ENCODE measurements at places on chromosomes 16 and 17.

- no peak for DNase-seq
Measured at GRCh38 chr16:27498031-27498825, 51.5 kb downstream of the GTF3C1 start.

DNA sequence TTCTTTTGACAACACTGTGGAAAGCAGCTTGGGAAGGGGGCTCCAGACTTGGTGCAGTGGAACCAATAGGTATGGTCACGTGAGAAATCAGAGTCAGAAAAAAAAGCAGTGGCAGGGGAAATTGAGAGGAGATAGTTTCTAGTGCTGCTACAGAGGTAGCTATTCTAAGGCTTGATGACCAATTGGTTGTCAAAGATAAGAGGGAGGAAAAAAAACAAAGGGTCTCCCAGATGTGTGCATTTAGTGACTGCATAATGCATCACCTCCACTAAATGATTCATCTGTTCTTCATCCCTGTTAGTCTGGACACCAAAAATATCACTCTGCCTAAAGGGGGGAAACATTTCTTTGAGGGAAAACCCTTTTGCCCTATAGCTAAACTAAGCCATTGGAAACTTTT is 56.5 kb downstream of the PIGL start:
- DNase-seq: no peak

DNA sequence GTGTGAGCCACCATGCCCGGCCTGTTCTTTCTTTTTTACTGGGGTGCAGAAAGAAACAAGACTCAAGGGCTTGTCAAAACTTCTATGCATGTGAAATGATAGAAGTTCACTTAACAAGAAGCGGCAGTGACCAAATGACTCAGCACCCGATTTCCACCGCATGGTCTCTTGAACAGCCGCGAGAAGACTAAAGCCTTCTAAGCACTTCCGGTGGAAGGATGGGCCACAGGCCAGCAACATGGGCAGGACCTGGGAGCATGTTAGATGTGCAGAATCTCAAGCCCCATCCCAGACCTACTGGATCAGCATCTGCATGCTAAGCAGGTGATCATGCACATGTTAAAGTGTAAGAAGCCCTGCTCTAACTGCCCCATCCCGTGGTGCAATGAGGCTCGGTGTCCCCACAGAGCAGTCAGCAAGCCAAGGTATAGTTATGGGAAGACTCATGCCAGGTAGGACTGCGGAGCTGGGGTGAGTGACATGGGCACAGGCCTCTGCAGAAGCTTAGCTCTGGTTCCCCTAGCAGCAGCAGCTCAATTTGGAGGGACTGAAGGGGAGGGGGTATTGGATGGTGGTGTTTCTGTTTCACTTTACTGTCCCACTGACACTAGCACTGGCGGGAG is 88.5 kb upstream of the HNF1B start:
- no peak for DNase-seq

GRCh38 chr16:57604177-57604576 is 24.3 kb upstream of the ADGRG1 start:
- DNase-seq: no peak

GRCh38 chr16:17358846-17359245 is 111.9 kb downstream of the XYLT1 start:
- DNase-seq: no peak

DNA sequence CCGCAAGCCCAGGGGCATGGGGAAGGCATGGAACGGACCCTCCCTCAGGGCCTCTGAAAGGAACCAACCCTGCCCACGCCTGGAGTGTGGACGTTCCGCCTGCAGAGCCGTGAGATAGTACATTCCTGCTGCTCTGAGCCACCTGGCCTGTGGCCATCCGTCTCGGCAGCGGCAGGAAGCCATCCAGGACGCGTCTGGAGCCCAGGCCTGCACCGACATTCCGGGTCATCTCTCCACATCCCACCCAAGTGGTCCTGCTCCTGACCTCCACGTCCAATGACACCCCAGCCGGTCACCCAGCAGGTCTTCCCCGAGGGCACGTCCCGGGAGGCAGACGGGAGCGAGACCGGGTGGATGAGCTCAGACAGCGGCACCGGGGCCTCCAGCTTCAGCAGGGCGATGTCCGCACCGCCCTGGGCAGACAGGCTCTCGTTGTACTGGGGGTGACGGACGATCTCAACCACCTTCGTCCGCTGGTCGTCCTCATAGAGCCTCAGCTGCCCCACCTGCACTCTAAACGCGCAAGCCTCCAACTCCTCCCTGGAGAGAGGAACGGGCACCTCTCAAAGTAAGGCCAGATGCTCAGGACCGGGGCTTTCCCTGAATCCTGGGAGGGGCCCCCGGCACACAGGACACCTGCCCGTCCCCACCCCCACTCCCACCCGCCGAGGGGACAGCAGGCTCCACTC is 21.3 kb upstream of the UBE2I start:
- DNase-seq: no peak

- no peak for DNase-seq
Measured at GRCh38 chr16:52071101-52071500, 475.8 kb downstream of the TOX3 start.

DNA sequence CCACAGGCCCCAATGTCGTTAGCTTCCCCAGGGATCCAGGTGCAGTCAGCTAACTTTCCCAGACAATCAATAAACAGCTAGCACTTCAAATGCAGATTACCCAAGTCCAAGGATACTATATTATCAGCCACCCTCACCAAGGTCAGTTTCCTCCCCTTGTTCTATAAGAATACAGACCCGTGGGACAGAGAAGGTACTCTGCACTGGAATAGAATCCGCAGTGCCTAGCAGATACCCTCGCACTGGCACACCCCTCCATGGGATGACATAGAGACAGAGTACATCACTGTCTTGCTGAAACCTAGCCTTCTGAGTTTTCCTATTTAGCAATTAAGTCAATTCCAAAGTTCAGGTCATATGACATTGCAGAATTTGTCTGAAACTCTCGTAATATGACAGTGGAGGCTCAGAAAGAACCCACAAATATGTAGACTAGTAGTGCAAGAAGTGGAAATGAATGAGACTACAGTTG is 40.0 kb upstream of the ABCA10 start:
- no peak for DNase-seq

GRCh38 chr17:48429156-48429555 is 858 bp downstream of the SKAP1 start:
- DNase-seq: no peak

DNA sequence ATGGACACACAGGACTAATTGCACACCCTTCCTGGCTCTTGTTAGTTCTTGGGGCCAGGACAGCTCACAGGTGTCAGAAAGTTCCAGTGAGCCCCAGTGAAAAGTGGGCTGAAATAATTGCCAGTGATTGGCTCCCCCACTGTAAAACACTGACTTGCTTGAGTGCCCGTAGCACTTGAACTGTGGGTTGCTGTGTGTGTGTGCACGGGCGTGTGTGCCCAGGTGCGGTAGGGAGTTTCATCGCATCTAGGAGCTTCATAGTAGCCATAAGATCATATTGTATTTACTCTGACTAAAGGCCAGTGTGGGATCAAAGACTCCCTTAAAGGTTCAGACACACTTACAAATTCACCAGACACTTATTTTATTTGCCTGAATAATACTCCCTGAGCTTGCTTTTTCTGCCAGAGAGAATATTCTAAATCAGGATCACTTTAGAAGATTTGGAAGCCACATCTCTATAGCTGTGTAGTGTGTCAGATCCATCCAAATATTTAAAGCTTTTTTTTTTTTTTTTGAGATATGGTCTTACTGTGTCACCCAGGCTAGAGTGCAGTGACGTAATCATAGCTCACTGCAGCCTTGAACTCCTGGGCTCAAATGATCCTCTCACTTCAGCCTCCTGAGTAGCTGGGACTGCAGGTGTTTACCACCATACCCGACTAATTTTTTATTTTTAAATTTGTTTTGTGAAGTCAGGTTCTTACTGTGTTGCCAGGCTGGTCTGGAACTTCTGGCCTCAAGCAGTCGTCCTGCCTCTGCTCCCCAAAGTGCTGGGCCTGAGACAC is 11.4 kb downstream of the UNK start:
- no peak for DNase-seq

DNA sequence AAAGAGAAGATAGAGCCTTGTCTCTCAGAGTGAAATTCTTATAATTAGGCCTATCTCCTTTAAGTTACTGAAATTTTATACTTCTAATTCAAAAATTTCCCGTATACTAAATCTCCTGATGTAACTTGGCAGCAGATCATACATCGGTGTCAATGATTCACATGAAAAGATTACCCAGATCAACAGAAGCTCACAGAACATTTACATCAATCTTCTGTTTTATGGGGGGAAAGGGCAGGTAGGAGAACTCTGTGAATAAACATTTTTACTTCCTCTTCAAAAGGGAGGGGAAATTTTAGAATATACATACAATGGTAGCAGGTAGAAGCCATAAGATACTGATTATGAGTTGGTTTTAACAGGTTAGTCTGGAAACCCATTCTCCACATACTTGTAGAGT is 43.1 kb downstream of the PHLPP2 start:
- no peak for DNase-seq

All from NCI-H748 treated with DMSO at 0.1 percent for 48 hours (cell line).